ENCODE measurements at places on chromosomes 3 and 15.

DNA sequence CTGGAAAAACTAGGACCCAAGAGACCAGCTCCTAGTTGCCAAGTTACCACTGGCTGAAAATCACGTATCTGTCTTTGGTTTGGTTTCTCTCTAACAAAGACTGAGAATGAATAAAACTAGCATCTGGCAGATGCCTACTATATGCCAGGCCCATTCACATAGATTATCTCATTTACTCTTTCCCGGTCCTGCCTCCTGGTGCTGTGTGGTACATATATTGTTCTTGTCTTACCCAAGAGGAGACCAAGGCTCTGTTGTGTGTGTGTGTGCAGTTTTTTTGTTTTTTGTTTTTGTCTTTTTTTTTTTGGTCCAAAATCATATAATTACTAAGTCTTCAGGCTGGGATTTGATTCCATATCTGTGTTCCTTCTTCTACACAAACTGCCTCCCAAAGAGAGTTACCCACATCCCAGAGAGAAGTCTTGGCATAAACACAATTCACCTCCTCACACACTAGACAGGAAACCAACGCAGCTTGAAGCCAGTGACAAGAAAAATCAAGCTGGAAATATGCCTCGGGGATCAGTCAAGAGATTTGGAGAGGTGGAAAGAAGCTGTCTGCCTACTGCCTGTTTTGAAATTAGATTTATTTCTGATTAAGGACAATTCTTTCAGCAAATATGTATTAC is 891 bp downstream of the AHSG start:
- DNase-seq = no peak

DNA sequence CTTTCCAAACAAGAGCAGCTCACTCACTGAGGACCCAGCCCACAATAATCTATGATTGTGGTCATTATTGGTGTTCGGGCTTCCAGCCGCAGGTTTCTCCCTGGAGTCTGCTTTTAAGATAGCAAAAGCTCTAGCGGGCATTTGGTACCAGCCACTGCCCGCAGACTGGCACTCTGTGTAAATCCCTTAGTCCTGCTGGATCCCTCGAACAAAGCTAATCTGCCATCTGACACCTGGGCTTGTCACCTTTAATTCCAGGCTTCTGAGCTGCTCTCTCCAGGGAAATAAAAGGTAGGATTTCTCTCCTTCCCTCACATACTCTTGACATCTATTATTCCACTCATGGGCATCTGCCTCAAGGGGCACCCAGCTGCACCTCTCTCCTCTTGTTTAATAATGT is 158.7 kb downstream of the PDCD6IP start:
- DNase-seq = no peak

DNA sequence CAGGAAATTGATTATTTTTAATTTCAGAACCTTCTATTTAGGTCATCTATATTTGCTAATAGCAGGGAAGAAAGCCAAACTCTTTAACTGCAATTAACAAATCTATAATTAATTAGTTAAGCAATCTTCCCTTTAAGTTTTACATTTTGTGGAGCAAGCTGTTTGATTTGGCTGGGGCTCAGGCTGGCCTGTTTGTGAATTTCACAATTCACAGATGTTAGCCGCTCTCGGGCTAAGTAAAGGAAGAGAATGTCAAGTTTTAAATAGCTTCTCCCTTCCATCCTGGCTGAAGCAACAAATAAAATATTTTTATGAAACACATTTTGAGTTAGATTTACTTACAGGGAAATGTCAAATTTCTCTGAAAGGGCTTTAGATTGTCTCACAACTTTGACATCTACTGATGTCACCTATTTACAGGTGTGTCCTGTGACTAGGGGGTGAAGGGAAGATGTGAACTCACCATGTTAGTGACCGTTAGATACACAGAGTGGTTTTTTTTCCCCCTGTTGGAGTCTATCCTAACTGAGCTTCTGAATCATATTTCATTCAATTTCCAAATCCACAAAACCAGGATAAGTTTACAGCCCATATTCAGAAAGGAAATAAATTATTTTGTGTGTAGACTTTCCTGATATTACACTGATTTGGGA is 1.3 kb upstream of the TP63 start:
- DNase-seq = no peak

DNA sequence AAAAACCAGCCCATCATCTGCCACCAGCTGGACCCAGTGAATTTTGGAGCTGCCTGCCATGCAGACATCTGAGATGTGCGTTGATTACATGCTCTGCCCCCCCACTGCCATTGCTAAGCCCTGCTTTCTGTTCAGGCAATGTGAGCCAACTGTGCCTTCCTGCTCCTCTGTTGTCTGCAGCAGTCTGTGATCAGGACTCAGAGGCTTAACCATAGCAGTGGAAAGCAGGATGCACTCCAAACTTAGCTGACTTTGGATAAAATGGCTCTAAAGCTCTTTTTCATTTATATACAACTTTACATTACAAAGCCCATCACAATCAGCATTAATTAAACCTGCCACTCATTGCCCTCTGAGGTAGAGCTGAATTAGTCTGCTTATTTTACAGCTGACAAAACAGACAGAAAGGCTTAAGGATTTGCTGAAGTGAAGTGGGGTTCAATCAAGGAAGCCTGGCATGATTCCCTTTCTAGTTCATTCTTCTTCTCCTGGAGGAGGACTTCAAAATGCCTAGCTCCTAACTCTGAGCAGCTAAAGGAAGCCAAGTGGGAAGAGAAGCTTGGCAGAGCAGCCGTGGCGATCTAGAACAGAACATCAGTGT is 15.7 kb upstream of the RPS27L start:
- no peak for DNase-seq

DNA sequence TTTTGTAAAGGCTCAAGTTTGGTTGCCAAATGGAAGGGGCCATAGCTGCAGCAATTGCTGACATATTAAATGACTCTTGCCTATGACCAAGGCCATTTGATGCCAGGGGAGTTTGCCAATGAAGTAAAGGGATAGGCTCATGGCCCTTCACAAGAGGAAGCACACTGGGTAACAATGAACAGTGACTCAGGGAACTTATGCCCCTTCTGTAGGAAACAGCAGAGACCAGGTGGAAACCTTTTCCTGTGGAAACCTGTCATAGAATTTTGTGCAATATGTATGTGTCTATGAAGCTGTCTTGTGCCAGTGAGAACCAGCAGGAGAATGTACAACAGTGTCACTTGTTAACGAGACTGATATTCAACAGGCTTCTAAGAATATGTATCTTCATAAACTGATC is 25.4 kb upstream of the AVEN start:
- DNase-seq = no peak

DNA sequence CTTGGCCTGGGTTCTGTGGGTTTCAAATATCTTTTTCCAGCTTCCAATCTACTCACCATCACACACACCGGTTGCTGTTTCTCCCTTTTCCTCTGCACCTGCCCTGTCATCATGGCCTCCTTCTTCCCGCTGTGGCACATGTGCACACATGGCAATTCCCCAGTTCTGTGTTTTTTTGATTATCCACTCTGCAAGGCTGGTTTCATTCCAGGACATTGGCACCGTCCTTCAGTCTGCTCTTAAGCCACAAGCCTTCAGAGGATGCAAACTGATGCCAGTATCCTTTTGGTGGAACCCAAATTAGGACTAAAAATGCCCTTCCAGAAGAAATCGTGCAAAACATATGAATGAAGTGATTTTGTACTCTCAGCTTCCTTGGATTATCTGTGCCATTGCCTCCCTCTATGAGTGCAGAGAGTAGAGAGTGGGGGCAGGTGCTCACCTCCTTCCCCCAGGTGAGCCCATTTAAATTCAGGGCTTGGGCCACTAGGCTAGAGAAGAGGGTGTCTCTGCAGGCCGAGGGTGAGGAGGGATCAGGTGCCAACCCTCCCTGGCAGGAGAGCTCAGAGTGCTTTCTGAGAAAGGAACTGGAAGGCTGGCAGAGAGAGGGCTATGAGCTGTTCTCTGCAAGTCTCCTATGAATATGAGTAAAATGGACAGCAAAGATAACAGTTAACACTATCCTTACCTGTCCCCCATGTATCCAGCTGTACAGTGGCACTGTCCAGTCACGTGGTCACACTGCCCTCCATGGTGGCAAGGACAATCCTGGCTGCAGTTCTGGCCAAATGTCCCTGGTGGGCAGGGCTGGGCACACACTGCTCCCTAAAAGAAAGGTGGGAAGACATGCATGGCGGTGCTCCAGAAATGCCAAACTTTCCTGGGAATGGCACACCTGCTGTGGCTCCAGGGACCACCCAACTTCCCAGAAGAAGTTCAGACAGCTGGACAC is 100.8 kb downstream of the RAB11A start:
- DNase-seq = no peak

GRCh38 chr15:74202452-74203401 is at the start of gene STRA6:
Gene STRA6 (minus strand): TSS chr15:74202787. CDS start chr15:74202267, 520 bp downstream.
- DNase-seq = no peak

- no peak for DNase-seq
These were observed 25.3 kb upstream of the TGFBR2 start for GRCh38 chr3:30581067-30581585.

DNA sequence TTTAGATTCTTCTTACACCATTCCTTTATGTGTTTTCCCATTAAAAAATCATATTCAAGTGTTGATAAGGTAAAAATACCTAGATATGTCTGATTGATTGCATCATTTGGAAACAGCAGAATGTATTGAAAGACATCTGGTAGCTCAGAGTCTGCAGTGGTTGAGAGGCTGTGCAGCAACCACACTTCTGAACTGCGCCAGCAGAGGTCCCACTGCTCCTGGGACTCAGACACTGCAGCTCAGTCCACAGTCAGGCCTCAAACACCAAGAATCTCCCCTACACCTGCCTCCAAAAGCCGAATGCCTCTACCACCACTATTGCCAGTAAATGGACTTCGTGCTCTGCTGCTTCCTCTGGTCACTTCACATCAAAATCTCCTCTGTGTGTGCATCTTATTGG is 176.9 kb upstream of the LMCD1 start:
- peak; percentile 2 for DNase-seq

- no peak for DNase-seq
These were observed 124.8 kb downstream of the BDH1 start for GRCh38 chr3:197430934-197431333.

GRCh38 chr3:159650726-159651125 is 337.9 kb upstream of the IL12A start:
- DNase-seq = no peak

- DNase-seq = no peak
These were observed 107.4 kb downstream of the ADAMTS17 start for GRCh38 chr15:100234158-100235029.

DNA sequence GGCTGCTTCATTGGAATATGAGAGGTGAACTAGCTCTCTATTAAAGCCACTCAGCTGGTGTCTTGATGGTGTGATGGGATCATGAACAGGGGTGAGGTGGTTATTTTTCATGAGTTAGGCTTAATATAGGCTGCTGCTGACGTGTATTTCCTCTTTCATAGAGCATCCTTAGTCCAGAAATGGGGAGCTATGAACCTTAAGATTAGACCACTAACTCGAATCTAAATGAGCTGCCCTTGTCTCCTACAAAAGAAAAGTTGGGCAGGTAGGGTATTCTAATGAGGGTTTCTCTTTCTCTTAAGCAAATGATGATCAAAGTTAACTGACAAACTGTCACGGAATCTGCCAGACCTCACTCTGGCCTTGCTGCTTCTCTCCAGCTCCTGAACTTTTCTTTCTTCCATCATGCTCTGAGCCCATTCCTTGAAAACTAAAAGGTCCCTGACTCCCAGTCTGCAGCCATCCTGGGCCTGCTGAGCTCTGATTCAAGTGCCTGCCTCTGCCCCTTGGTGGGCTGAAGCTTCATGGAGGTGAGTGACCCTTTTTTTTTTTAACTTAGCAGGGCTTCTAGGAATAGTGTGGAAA is at the start of gene TRIM69:
TSS of gene TRIM69 (plus strand) at position 348 of the 585 bp plus-strand sequence. CDS start at position 525, 177 bp downstream.
- no peak for DNase-seq

DNA sequence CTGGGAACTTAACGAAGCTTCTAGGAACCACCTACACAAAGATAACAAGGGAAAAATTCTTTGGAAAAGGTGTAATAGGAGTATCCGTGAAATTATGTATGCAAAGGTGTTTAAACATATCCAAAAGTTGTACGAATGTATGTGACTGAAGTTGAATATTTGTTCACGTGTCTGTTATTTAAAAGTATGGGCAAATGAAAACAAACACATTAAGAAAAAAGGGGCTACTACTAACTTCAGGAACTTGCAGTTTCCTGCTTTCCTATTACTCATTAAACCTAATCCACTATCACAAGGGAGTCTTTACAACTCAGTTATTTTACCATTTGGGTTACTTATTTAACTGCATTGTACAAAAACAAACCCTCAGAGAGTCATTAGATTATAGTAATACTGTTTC is 33.9 kb upstream of the GRAMD1C start:
- no peak for DNase-seq

DNA sequence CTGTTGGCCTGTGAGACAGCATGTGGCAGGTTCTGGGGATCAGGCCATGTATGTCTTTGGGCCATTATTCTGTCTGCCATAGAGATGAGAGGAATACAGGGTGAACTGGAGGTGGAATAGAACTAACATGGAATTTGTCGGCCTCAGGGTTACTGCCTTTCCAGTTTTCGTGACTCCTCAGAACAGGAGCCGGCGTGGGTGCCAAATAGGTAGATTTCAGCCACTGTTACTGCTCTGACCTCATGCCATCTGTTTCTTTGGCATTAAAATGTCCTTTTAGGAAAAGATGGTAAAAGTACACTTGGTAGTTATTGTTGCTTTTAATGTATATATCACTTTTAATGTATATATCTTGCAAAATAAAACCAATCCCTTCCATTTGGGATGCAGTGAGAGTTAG is 65.6 kb downstream of the SLTM start:
- DNase-seq = no peak

DNA sequence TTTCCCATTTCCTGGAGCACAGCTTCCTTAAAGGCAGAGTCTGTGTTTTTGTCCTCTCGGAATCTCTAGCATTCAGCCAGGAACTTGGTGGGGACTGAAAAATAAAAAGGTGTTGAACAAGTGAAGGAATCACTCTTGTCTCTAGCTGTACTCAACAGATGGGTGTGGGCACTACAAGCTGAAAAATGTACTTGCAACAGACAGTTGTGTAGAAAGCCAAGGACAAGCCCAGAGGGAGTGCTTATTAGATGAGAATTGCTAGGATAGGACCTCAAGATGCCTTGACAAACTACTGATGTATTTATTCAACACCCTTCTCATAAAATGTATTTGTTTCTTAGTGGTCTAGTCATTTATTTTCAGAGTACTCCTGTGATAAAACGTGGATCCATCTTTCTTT is 95.1 kb downstream of the CHCHD6 start:
- DNase-seq = no peak

GRCh38 chr3:9863058-9863772 is 16.8 kb downstream of the CIDEC start:
- DNase-seq = no peak

DNA sequence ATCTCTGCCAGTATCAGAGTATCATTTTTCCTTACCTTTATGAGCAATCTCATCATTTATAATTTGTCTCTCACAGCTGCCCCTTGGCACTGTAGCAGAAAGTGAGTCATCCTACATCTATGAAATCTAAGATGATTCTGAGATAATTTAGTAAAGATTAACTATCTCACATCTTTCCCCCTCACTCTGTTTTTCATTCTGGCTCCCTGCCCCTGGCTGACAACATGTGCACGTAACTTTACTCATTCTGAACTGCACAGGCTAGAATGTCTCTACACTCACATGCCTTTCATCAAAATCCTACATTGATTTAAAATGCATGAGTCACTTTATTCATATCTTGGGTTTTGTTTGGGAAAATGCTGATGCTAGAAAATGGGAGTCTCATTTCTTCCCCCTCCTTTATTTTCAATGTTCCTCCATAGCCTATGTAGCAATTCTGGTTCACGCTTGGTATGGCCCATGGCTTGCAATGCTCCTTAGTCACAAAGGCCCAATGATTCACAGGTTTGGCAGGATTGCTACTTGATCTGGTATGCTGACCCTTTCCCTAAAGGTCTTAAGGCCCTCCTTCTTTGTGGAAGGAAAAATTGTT is 838.5 kb downstream of the TUSC7 start:
- DNase-seq = no peak

Data from stimulated activated CD4-positive, alpha-beta T cell treated with anti-CD3 and anti-CD28 coated beads, Interleukin-2, amount 100 ng/mL, for 4 hours (primary cell).